Adipocyte (in vitro differentiated cells): ENCODE measurements at places on chromosomes 4 and X.
A peak's percentile ranks its signal among the peaks of the same experiment; 100 is the strongest.

- DNase-seq, result no peak
These were observed 400 bp upstream of the PAQR3 start for GRCh38 chr4:78939667-78940008.

DNA sequence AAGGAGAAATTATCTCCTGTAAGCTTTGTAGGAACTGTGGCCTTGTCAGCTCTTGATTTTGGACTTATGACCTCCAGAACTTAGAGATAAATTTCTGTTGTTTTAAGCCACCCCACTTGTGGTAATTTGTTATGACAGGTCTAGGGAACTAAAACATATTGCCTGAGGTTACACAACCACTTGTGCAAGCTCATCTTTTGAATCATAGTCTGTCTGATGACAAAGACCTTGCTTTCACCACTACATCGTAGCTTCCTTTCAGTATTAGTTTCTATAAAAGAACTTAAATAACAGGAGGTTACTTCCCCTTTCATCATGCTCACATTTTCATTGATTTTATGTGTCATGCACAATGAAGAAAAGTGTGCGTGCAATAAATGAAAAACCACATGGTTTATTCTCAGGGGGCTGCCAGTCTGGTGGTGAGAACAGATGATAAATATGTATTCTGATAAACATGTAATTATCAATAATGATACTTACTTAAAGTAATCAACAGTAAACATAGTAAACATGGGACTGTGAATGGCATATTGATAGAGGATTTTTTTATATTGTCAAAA is 690.0 kb upstream of the HS3ST1 start:
- DNase-seq, result no peak

DNA sequence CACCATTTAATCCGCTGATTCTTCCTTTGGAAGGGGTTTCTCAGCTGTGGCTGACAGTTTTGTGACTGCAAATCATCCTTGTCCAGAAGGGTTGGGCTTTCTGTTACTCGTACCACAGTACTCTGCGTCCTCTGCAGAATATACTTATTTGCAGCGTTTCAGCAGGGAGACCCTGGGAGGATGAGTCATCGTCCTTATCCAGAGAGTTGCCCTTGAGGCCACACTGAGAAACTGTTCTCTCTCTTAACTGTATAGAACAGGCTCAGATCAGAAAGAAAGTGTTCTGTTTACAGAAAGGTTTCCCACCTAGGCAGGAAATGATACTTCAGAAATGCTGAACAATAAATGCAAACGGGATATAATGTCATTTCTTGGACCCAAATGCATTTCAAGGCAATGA is 47.8 kb upstream of the DDX53 start:
- peak; percentile 32 for DNase-seq

DNA sequence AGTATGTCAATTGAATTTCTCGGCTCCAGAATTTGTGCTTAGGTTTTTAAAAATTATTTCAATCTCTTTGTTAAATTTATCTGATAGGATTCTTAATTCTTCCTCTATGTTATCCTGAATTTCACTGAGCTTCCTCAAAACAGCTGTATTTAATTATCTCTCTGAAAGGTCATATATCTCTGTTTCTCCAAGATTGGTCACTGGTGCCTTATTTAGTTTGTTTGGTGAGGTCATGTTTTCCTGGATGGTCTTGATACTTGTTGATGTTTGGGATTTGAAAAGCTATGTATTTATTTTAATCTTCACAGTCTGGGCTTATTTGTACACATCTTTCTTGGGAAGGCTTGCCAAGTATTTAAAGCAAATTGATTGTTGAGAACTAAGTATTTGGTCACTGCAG is 24.7 kb upstream of the HERC3 start:
- DNase-seq, result no peak

DNA sequence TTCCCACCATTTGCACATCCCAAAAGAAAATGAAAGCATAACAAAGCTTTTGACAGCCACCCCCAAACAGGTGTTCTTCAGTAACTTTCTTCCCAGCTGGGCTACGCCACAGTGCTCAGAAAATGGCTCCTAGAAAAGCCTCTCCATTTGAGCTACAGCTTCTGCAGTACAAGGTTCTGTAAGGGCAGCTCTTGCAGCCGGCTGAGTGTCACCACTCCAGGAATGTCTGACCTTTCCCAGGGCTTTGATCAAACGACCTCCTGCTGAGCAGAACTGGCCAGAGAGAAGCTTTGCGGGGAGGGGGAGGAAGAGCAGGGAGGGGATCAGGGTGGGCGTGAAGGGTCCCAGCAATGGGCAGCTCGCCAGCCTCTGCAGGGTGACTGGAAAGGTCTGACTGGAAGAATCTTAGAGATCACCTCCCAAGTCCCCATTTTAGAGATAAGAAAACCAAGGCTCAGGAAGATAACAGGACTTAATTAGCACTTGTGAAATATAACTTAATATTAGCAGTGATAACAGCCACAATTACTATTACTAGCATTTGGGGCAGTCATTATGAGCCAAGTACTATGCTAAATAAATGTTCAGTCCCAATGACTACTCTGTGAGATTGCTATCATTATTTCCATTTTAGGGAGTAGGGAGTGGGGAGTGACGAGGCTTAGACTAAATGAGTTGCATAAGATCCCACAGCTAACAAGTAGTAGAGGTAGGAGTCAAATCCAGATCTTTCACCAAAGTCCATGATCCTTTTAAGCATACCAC is 51.1 kb downstream of the LEF1 start:
- no peak for DNase-seq

- no peak for DNase-seq
These were observed 19.9 kb upstream of the TMSB4X start for GRCh38 chrX:12954981-12955380.

- DNase-seq, result no peak
These were observed 33.2 kb upstream of the FAM9A start for GRCh38 chrX:8834392-8834791.

GRCh38 chr4:94551643-94552564 is 100.2 kb downstream of the PDLIM5 start:
- DNase-seq, result peak; percentile 83

GRCh38 chrX:11427453-11428071 is 134.3 kb downstream of the AMELX start:
- peak; percentile 59 for DNase-seq

GRCh38 chr4:30754021-30754420 is 33.9 kb downstream of the PCDH7 start:
- DNase-seq, result peak; percentile 22

- no peak for DNase-seq
These were observed 253.9 kb downstream of the GLUD2 start for GRCh38 chrX:121301356-121301755.

DNA sequence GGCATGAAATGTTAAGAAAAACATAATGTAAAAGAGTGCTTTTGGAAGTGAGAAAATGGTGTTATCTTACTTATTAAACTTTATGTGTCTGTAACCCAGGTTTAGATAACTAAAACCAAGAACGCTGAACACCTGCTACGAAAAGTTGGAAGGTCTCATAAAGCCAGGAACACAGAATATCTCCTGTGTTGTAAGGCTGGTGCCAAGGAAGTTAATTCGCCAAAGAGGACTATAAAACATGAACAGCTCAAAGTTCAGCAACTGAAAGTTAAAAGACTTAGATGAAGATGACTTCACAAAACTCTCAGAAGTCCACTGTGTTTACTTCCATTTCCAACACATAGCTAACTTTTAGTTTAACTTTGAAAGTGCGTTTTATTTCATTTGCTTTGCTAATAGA is 54.3 kb downstream of the GPRIN3 start:
- DNase-seq, result no peak

DNA sequence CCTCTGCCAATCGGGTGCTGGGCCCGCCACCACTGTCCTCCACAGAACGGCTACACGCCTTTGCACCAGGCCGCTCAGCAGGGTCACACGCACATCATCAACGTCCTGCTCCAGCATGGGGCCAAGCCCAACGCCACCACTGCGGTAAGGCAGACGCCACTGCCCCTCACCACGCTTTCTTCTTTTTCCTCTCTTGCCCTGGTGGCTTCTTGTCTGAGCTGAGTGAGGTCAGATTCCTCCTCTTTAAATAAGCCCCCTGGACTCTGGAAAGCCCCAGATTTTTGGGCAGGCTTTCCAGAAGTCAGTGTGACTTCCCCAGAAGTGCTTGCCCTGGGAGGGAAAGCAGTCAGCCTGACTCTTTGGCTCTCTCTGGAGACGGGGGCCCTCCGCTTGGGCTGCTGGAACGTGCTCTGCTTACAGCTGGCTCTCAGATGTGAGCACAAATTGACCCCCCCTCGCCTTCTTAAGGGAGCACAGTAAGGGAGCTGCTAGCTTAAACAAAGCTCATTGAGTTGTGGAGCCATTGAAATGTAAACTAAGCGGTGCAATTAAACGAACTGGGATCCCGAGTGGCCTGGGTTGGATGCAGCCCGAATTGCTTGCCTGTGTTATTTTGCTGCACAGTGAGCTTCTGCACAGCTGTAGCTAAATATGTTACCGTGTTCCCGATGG is 243.1 kb downstream of the ANK2 start:
- no peak for DNase-seq

GRCh38 chrX:110173192-110174175 is 144.4 kb downstream of the AMMECR1 start:
- DNase-seq, result no peak

DNA sequence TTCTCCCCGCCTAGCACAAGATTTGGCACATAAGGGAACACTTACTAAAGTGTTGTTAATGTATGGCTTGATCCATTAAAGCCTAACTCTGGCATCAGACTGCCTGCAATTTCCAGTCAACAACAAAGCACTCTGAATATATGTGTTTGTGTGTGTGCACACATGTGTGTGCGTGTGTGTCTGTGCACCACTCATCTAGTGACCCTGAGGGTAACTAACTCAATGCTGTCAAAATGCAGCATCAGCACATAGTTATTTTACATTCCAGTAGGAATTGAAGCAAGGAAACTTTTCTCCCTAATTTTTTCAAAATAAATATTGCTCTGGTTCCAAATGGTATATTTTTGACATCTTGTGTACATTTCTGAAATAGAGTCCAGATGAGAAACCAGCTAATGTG is 94.4 kb downstream of the SHROOM4 start:
- DNase-seq, result no peak

DNA sequence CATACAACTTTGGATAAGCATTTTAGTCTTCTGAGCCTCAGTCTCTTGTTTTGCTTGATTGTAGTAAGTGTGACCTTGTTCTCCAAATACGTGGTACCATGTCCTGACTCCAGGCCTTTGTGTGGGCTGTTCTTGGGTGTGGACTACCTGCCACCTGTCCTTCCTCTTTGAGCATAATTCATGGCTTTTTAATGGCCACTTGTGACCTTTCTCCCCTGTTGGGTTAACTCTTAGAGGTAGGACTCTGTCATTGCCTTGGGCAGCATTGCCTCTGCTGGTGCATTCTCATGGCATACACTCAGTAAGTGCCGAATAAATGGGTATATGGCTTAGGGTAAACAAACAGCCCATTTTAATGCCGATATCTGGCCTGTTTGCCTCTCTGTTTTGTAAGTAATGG is 3.0 kb downstream of the NSD2 start:
- DNase-seq, result no peak

DNA sequence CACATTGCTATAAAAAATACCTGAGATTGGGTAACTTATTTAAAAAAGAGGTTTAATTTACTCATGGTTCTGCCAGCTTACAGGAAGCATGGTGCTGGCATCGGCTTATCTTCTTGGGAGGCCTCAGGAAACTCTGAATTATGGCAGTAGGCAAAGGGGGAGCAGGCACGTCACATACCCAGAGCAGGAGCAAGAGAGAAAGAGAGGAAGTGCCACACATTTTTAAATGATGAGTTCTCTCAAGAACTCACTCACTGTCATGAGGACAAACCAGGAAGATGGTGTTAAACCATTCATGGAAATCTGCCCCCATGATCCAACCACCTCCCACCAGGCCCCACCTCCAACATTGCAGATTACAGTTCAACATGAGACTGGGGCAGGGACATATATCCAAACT is 10.0 kb upstream of the AFF1 start:
- DNase-seq, result peak; percentile 42

GRCh38 chr4:22667332-22667940 is 25.3 kb upstream of the GBA3 start:
- peak; percentile 37 for DNase-seq

- no peak for DNase-seq
These were observed 58.3 kb upstream of the CD99 start for GRCh38 chrX:2632533-2633504.

- no peak for DNase-seq
These were observed 6.0 kb downstream of the RASL11B start for GRCh38 chr4:52868133-52868532.

DNA sequence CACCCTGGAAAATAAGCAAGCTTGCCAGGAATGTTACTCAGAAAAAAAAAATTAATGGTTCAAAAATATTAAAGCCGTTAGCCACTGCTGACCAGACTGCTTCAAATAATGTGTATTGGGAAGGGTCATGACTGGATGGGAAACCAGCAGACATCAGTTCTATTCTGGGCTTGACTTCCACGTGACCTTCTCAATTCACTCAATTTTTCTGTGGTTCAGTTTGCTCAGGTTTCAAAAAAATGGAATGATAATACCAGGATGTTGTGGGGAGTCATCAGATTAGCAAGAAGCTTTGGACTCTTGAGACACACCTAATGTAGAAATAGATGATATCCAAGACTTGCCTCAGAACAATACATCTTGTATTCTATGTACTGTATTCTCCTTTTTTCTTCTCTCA is 541.9 kb upstream of the BOD1L1 start:
- peak; percentile 3 for DNase-seq

DNA sequence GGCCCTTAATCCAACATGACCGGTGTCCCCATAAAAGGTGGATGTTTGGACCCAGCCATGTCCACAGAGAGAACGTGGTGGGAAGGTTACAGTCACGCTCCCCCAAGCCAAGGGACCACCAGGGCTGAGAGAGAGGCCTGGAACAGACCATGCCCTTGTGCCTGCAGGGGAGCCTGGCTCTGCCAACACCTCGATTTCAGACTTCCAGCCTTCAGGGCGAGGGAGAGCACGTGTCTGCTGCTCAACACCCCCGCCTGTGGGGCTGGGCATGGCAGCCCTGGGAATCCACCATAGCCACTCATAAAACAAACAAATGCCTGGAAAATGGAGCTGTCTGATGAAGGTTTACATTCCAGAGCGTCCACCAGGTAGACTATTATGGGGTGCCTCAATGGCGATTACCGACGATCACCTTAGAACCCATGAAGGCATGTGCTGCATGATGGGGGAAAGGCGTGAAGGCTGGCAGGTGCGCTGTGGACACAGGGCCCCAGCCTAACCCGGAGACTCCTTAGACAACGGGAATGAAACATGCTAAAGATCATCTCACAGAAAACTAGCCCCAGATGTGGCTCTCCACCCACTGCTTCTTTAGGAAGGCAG is 42.3 kb upstream of the HMX1 start:
- DNase-seq, result no peak

DNA sequence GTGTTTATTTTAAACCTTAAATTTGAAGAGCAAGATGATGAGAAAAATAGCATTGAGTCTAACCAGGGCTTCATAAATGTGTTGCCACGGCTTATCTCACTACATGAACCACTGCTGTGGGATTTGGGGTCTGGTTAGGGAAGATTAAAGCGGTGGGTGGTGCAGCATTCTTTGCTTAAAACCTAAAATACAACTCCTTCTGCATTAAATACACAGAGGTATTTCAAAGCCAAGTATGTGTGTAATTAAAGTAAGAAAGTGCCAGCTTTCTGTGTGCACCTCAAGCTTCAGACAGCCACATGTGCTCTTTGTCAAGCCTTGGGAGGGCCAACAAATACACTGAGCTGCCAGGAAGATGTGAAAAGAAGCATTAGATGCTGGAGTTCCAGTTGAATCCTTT is 128.0 kb downstream of the CPE start:
- peak; percentile 55 for DNase-seq
